Substantia nigra (tissue), 51 donors: ENCODE measurements at places on chromosomes 1 and 21.

GRCh38 chr1:30335997-30336390 lies 387.4 kb downstream of the MATN1 start:
- DNase-seq = no peak

GRCh38 chr21:44517175-44517899 lies 22.7 kb downstream of the KRTAP10-1 start:
- DNase-seq = no peak

- no peak for DNase-seq
These were observed 58.9 kb downstream of the FBXO2 start for GRCh38 chr1:11595285-11595684.

- no peak for DNase-seq
These were observed 128.4 kb upstream of the CAMK1G start for GRCh38 chr1:209455145-209455544.

DNA sequence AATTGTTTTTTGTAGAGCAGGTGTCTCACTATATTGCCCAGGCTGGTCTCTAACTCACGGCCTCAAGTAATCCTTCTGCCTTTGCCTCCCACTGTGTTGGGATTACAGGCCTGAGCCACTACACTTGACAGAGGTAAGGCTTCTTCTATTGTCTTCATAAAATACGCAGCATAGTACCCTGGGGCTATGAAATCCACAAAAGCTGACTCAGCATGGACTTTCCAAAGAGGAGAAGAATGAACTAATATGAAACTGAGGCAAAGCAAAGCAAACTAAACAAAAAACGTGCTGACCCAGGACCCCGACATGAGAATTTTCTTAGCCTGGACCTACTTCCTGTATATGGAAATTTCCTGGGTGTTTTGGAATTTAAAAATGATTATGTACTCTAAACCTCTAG lies 18.5 kb upstream of the ATP13A2 start:
- DNase-seq = no peak

DNA sequence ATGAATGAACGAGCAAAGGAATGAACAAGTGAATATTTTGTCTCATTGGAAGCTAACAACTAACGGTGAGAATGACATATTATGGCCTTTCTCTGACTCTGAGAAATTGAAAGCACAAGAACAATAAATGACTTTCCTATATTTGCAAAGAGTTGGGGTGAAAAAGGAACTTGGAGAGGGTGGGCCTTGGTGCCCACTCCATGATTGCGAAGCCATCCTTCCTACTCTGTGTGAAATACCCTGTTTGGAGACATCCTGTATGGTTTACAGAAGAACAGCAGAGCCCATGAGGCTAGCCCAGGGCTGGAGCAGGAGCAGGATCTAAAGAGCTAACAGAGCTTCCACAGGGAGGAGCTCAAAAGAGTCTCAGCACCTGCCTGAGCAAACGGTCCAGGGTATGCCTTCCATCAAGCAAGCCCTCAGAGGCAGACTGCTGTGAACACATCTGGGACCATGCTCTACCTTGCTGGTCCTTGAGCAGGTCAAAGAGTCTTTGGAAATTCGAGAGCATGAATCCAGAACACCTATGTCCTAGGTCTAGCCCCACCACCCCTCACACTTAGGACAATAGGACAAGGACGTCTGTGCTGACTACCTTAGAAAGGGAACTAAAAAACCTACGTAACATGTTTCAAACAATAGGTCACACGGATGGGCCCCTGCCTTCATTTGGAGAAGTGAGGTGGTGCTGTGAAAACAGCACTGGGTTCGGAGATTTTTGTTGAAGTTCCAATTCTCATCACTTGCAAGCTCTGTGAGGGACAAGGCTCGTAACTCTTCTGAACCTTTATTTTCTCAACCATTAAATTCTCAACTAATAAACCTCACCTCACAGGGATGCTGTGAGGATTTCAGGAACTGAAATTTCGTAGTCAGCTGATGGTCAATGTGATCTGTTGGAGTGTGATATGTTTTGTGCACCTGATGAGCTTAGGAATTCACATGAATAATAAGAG lies 377.4 kb downstream of the RRAGC start:
- DNase-seq = no peak

GRCh38 chr1:26794391-26794790 lies 6.6 kb downstream of the PIGV start:
- DNase-seq = peak; percentile 31

- DNase-seq = no peak
These were observed 611 bp downstream of the HSPG2 start for GRCh38 chr1:21936366-21937031.

- no peak for DNase-seq
These were observed 2.4 kb downstream of the PTPN14 start for GRCh38 chr1:214548988-214549387.

DNA sequence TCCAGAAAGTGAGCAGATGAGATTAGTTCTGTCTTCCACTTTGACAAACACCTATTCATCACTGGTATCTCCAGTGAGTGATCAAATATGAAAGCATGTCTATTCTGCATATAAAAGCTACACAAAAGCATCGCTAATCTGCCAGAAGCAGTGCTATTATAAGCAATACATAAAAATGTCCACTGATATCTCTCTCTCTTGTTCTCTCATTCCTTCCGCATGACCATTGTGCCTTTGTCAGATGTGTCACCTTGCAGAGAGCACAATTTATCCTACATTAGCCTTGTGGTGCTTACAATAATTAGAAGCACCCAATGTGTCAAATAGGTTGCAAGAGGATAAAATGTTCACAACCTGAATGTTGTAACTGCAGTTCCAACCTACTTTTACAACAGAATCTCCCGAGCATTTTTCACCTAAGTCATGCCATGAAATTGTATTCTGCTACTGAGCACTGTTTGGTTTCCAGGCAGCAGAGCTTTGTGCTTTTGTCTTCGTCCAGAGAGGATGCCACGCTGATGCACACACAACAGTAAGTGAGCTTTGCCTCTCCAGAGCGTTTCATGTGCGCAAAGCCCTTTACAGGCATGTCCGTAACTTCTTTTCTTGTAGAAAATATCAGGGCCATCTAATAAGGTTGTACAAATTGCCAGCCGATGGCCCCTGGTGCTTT lies 198.7 kb upstream of the PLD5 start:
- DNase-seq = no peak

GRCh38 chr1:229088711-229089110 lies 182.2 kb upstream of the RAB4A start:
- DNase-seq = no peak

DNA sequence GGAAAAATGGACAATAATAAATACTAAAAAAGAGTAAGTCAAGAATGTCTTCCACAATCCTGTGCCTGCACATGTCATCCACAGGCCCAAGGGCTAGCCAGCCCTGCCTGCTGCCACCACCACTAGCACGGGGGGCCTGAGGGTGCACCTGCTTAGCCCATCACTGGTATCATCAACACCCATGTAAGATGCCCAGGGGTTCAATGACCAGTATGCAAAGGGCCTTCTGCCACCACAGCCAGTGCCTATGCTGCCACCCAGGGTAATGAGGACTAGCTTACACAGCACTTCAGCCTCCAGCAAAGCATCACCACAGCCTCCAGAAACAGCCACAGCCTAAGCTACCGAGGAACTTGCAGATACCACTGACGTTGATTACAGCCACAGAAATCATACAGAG lies 46.3 kb downstream of the POFUT2 start:
- no peak for DNase-seq

- no peak for DNase-seq
These were observed 125.2 kb upstream of the DPYD start for GRCh38 chr1:98045767-98046641.

GRCh38 chr1:200992382-200993048 lies 31.0 kb downstream of the KIF21B start:
- DNase-seq = no peak

- no peak for DNase-seq
These were observed 394.9 kb upstream of the B3GALT2 start for GRCh38 chr1:193581341-193581740.
